ENCODE measurements at places on chromosomes 3 and 15.

DNA sequence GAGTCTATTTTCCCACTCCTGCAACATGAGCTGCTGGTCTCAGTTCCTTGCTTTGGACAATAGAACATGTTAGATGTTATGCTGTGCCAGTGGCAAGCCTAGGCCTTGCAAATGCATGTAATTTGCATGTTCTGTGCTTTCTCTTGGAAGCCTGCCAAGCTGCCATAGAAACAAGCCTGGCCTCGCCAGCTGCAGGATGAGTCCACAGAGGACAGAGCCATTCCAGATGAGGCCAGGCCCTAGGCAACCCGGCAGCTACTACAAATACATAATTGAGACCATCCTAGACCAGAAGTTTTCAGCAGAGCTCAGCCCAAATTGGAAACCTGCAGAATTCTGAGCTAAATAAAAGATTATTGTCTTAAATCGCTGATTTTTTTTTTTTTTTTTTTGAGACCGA lies 39.6 kb downstream of the TRIM69 start:
- DNase-seq = no peak

DNA sequence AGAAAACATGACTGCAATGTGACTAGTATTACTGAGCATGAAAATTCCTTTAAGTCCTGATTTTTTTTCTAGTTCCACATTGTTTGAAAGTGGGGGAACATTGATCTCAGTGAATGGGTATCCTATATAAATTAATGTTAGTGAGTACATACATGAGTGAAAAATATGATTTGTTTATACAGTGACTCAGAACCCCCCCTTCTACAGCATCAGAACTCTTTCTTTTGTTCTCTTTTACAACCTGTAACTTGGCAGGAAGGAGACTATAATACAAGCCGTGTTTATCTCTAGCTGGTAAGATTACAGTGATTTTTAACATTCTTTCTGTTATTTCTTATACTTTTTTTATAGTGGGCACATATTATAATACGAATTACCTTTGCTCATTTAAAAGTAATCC lies 384.7 kb downstream of the PDCD6IP start:
- no peak for DNase-seq

DNA sequence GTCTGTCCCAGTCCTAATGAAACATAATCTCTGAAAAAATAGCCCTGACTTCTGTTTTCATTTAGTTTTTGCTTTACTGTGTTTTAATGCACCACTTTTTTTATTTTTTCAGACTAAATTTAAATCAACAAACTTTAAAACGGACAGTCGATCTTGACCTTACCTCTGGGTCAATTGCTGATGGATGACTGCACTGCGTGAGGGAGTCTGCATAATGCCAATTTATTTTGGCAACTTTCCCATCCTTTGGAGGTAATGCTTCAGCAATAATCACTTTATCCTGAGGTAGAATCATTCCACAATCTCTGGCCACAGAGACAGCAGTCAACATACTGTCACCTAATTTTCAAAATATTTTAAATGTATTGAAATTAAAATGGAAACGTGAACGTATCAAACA lies 32.5 kb upstream of the GP5 start:
- DNase-seq = no peak

GRCh38 chr3:42247576-42248027 lies 18.4 kb downstream of the CCK start:
- DNase-seq = peak; percentile 62

Data from AG08396 (cell line).